Aorta (tissue), 5 donors: ENCODE measurements at places on chromosomes 12 and 14. TPM values are rescaled to one million over a fixed set of nuclear protein-coding genes. Genes with fewer than 3 reads are reported as not detected.

GRCh38 chr12:57888409-57889157 lies 42.1 kb upstream of the CTDSP2 start:
- peak; percentile 67 for DNase-seq

DNA sequence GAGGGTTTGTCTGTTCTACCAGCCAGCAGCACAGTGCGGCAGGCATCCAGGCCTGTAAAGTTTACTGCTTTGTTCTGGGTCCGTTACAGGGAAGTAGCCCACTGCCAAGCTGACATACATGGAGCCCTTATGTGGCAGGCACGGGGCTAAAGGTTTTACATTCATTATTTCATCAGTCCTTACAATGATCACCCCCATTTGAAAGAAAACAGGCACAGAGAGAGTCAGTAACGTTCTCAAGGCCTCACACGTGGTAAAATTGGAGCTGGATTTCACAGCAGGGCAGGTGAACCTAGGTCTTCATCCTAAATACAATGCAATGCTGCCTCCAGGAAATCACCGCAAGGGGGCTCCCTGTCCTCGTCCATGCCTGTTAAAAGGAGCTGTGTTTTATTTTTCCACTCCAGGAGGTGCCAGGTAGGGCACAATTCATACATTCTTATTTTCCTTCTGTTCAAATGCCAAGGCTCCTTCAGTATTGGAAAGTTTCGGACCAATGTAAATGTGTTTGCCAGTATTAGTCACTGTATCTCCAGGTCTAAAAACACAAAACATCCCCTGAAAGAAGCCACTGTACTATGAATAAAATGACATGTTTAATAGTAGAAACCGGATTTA lies 172.2 kb upstream of the GZMB start:
- peak; percentile 79 for DNase-seq

DNA sequence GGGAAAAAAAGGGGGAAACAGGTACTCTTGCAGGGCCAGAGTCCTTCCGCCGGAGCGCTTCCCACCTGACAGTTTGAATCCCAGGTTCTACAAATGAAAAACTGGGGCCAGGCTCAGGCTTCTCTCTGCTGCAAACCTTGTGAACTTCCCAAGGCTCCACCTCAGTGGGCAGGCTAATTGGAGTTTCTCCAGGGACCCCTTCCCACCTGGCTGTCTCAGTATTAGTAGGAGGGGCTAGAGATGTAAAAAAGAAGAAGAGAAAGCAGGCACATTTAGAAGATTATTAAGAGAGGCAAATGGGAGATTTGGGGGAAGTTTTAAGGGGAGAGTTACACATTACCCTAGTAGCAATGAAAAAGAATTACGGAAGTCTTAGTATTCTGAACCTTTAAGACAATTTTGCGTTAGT lies 20.0 kb upstream of the CLEC2D start:
- DNase-seq = no peak

DNA sequence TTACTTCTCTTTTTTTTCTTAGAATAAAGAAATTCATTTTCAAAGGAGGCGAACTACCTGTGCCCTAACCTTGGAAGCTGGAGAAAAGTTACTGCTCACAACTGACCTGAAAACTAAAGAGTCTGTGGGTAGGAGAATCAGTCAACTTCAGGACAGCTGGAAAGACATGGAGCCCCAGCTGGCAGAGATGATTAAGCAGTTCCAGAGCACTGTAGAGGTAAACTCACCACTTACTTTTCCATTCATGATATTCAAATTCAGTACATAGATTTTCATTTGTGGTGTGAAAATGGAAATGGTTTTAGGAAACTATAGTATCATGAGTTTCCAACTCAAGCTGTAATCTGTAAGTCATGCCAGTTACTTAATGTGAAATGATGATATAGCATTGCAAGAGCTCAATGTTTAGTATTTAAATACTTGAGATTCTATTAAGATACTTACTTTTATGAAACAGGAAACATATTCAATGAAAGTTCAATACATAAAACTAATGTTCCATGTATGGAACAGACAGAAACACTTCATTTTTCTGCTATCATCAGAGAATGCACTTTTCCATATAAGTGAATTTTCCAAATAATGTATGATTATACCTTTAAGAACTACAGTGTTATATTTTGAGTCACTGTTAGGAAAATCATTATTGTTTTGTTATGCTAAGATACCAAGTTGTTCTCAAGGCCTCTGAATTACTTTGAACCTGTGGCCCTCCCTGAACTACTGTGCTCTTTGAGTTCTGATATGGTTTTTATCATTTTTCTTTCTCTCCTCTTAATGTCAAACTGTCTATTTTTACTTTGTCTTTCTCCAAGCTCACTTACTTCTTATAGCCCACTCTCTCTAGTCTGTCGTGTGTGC lies 119.0 kb downstream of the ESR2 start:
- no peak for DNase-seq

DNA sequence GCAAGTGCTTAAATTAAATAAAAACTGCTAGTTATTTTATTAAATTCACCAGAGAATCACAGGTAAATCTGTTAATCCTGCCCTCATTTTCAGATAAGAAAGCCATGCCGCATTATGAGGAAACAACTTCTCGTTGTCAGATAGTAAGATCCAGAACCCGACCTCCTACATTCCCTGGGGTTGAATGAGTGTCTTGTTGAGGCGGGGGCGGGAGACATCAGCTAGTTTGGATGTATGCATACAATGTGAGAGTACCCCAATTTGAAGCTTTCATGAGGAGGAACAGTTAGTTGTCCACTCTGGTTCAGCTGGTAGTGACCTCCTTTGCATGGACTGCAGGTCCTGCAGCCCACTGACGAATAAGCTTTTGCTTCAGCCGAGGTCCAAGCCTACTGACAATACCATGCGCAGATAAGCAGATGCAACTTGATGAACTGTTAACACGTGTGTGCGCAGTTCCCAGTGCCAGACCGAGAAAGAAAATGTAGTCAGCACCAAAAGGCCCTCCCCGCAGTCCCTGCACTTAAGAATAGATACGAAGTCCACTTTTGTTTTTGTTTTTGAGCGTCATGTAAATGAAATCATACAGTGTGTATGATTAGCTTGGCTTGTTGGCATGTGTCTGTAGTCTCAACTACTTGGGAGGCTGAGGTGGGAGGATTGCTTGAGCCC lies 34.9 kb downstream of the EVL start:
- no peak for DNase-seq

DDN gene
- total RNA-seq = 0.10 TPM

DNA sequence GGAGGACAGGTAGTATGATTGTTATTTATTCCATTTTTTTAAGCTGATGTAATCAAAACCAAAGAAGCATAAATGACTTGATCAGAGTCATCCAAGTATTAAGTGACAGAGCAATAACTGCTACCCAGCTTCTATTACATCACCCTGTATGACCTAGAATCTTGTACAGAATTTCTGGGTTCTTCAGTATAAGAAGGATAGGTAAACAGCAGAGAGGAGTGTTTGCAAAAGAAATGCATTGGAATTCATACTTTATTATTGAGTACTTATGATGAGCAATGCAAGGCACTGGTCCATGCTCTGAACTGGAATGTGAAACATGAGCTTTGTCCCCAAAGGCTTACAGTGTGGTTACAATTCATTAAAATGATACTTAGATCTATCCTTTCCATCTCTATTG lies 916.8 kb downstream of the DIO2 start:
- DNase-seq = no peak

DNA sequence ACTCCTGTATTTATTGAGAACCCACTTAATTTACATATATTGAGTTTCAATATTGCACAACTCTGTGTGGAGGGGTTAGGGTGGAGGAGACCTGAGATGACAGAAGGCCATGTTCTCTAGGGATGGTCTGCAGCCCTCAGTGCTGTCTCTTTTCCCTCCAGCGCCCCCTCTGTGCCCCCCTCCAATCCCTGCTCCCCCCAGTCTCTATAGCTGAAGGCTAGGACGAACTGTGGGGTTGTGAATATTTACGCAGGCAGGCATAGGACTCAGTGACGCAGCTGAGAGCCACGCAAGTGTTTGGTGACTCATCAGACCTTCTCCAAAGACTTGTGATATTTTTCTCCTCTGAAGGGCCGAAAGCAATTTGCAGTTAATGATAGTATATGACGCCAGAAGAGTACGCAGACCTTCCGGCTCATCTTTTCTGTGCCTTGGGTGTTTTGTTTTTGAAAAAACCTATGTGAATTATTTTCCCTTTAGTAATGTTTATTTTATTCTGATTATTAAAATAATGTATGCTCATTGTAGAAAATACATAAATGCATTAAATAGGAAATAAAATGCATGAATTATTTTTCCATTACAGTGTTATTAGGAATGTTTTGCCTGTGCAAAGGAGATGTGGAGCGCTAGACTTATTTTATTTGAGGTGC lies 85.3 kb downstream of the SLC25A47 start:
- peak; percentile 28 for DNase-seq

DNA sequence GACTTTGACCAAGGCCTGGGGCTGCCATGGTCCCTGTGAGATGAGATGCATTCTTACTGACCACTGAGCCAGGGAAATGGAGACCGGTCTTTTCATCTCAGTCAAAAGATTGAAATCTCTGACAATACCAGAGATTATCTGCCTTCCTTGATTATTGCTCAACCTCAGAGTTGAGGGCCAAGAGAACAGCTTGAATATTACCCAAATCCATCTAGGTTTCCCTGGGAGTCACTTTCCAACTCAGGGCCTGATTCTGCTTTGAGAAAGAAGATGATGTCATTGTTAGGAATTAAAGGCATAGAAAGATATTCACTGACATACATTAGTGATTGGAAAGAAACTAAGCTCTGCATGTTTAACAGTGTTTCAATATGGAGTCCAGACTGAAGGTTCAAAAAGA lies 515.9 kb upstream of the TBX3 start:
- no peak for DNase-seq

DNA sequence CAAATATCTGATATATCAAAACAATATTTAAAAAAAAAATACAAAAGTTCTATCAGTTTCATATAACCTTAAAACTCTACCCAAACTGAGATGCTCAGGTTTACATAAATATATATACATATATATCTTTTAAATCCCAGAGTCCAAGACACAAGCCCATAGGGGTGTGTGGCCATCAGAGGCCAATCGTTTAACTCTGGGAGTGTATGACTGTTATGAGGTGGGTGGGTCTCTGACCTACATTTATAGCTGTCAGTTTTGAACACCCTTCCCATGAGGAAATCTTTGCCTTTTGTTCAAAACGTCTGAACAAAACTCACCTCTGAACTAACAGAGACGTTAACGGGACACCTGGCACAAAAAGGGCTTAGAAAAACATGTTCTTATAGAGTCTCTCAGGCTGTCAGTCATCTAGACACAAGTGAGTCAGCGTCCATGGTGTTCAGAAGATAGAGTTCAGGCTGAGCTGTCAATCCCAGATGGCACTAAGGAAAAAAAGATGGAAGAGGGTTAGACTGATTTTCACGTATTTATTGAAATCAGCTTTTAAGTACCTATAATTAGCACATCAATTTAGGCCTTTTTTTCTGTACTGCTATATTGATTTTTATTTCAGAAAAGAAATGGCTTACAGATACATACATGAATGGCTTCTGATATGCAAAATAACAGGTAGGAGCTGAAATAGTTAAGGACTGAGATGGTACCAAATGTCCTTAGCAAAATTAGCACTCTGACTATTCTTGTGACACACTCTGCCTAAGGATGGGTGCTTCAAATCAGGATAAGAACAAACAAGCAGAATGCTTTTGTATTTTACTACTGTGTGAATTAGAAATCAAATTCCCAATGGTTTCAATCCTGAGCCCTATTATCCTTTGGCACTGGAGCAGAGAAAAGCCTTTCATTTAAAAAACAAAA lies 29.2 kb downstream of the HIGD1C start:
- DNase-seq = no peak

- DNase-seq = peak; percentile 61
Observed at GRCh38 chr12:68040450-68041075, 51.3 kb downstream of the IFNG-AS1 start.
